Kasumi-1 (cell line): ENCODE measurements at places on chromosomes 2 and 18.

DNA sequence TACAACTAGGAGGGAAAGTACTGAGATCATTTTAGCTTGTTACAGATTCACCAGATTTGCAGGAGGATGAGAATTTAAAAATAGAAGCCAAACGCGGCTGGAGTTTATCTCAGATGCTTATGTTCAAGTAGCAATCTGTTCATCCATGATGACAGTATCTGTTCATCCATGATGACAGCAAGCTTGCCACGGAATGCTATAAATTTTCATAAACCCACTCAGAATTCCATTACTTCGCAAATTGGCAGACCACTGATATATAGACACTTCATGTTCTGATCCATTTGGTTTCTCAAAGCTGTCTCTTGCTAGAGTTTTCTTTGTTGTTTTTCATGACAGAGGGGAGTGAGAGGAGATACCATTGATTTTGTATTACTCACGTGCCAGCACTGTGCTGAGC is 84.2 kb downstream of the GAREM1 start:
- DNase-seq, result no peak

- no peak for DNase-seq
Observed at GRCh38 chr2:226478109-226478809, 321.4 kb downstream of the IRS1 start.

DNA sequence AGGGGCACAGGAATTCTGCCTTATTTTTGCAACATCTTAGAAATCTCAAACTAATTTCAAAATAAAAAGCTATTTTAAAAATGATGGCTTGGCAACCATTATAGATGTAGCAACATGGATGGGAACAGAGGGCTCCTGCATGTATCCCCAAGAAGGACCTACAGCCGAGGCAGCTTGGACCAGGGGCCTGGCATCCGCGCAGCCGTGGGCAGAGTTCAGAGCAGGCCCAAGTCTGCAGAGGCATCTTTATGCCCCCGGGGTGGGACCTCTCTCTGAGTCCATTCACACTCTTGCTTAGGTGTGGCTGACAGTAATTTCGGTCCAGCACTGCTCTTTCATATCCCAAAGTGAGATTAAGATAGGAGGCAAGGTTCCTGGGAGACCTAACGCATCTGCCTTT is 425.8 kb upstream of the MYT1L start:
- DNase-seq, result no peak

GRCh38 chr2:55901941-55902340 is 21.6 kb downstream of the EFEMP1 start:
- no peak for DNase-seq

- no peak for DNase-seq
Observed at GRCh38 chr2:176117162-176117822, 714 bp downstream of the HOXD10 start.

DNA sequence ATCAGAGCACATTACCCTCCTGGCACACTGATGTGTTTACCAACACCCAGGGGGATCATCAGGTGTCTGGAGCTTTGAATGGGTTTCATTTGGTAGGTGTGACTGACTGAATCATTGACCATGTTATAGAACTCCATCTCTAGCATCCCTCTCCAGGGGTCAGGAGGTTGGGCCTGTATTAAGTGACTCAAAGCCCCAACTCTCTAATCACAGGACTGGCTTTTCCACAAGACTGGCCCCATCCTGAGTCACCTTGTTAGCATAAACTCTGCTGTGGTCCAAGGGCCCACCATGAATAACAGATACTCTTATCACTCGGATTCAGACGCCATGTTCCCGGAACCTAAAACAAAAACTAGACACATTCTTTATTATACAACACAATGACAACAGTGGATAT is 125.9 kb upstream of the NDUFV2 start:
- no peak for DNase-seq

GRCh38 chr2:238591732-238592131 is 165.0 kb downstream of the ASB1 start:
- no peak for DNase-seq

- DNase-seq, result no peak
Observed at GRCh38 chr18:27164905-27165304, 20.2 kb downstream of the CHST9 start.

DNA sequence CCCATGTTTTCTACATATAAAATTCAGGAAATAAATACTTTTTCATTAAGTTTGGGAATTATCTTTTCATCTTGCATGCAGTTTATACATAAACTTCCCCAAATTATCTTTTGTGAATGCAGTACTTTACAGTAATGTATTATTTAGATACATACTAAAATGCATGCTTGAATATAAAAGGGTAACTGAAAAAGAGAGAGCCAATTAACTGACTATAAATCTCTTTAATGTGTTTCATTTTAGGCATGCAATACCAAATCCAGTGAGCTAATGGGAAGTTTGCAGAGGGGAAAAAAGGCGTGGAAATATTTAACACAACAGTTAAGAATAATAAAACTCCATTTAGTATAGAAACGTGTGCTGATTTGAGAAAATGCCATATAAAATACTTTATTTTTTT is 39.2 kb downstream of the COL4A4 start:
- DNase-seq, result no peak

GRCh38 chr18:70382017-70382416 is 93.2 kb downstream of the SOCS6 start:
- DNase-seq, result no peak

- DNase-seq, result peak; percentile 94
Observed at GRCh38 chr2:178275600-178275999, 81.3 kb downstream of the OSBPL6 start.

DNA sequence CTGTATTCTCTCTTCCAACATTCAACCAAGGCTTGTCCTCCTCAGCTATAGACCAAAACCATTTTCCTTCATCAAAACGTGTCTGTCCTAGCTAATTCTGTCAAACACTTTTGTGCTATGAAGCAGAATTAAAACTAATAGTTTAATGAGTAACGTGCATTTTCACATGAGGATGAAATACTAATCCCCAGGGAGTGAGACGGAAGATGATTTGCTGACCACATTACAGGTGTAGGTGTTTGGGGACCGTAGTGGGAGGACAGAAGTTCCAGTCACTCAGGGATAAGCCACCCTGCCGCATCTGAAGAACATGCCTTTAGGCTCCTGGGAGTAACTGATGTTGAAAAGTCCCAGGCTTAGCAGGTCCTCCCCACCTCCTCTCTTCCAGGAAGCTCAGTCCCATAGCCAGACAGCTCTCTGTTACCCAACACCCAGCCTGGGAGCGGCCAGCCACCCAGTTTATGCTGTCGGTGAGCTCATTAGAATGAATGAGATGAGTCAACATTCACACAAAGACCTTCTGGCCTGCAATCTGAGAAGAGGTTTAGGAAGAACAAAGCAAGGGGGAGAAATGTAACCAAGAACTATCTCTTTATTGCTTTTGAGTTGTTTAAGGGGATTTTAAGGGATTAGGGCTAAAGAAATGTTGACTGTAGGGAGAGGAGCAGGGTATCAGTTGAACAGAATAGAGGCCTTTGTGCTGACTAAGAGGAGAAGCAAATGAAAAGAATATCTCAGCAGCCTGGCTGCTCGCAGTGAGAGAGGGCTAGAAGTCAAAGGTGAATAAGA is 122.5 kb downstream of the FOXI3 start:
- DNase-seq, result no peak

DNA sequence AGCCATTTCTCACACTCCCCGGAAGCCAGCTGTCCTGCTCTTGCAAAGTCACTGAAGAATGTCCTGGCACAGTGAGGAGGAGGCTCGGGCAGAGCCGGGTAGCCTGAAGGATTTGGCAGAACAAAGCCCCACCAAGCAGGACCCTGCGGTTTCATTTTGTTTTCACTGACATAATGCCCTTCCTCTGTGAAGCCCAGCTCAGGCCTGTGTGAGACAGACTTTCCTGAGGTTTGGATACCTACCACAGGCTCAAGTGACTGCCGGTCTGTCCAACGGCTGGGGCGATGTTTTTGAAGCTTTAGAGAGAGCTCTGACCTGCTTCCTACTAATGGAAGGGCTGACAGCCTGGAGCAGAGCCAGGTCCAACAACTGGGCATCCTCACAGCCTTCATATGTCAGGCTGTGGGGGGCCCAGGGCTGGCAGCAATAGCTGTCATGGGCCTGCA is 99.8 kb upstream of the FZD7 start:
- no peak for DNase-seq

DNA sequence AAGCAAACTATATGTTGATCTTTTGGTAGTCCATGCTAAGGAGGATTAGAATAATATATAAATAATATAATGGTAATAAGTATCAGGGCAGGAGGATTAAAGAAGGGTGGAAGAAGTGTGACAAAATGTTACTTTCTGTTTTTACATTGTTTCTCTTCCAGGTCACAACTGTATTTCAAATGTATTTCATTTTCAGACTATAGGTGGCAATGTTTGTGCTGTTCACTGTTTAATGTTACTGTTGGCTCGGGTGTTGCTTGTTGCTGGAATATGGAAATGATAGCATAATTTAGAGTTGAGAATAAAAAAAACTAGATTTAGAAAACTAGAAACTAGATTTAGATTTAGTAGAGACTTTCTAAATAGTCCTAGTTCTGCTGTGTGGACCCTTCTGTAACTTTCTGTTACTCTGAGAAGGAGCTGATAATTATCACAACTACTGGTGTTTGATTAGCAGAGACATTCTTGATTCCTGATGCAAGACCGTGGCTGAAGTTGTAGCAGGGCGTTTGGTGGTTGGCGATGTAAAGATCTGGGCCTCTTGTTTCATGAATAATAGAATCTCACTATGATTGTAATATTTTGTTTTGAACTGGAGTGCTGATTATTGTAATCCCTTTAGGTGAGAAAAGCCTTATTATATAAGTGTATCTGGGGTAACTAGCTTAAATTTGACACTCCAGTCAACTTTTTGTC is 7.9 kb downstream of the NEDD4L start:
- peak; percentile 69 for DNase-seq

DNA sequence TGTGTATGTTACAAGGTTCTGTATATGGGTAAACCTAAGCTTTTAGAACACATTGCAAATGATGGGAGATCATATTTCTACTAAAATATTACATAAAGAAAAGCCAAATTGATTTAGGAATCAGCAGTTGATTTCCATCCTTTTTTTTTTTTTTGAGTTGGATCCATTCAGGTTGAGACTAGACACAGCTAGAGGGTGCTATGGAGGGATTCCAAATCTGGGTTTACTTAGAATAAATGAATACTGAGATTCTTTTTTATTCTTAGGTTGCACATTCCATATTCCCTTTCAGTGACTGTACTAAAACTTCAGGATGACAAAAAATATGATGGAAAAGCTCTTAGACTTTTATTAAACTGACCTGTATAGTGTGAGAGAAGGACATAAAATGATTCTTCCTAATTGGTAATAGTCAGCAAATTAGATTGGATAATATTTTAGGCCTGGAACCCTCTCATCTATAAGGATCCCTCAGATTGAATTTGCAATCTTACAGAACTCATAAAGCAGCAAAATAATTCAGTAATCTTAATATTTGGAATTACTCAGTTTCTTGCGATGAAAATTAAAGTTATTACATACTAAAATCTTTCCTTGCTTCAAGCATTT is 183.3 kb upstream of the SESTD1 start:
- DNase-seq, result peak; percentile 13

DNA sequence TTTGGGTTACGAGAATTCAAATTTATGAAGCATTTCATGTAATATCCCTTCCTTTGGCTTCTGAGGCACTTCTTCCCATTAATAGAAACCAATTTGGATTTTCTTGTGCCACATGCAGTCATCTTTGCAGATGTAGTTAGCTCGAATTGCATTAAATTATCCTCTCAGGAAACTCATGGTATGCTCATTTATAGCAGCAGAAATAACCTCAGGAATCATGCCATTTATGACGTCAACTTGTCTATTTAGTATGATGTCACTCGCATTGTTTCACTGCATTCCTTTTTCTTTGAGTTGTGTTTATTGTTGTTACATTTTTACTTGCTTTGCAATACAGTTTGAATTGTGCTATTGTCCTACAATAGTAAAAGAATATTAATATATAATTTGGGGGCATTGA is 163.8 kb downstream of the RBM43 start:
- DNase-seq, result no peak

DNA sequence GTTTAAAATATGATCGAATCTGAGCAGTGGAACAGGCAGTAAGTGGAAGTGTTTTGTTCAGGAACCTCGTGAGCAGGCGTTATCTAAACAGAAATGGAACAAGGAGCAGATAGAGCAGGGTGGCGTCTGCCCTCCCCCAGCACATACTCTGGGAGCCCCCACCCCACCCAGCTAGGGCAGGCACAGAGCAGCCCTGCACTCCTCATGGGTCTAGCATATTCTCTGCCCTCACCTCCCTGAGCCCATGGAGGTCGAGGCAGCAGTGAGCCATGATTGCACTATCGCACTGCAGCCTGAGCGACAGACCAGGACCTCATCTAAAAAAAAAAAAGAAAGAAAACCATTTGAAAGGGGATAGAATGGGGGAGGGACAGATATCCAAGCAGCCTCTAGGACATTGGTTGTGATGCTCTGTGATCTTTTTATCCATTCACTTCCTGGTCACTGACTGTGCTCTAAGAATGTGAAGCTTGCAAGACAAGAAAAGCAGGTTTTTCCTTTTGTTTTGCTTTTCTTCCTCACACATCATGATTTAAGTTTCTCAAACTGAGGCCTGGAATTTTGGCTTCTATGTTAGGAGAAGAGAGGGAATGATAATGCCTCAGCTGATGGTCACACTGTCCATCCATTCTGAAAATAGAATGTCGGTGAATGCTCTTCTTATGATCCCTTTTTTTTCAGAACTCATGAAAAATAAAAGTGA is 3.1 kb downstream of the MLPH start:
- DNase-seq, result no peak

DNA sequence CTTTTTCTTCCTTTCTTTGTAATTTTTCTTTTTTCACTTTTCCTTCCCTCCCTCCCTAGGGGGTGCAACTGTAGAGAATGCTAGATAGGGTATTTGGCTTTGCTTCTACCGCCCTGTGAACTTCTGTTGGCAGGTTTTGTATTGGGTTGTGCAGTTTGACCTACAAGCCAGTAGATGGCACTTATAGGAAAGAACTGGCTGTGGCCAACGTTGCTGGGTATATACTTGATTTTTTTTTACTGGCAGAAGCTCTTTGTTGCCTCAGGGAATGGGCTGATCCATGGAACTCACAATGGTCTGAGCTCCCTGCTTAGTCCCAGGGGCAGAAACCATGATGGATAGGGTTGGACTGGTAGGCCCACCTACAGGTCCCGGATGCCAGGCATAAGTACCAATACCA is 1019.5 kb upstream of the LRRTM1 start:
- peak; percentile 40 for DNase-seq

DNA sequence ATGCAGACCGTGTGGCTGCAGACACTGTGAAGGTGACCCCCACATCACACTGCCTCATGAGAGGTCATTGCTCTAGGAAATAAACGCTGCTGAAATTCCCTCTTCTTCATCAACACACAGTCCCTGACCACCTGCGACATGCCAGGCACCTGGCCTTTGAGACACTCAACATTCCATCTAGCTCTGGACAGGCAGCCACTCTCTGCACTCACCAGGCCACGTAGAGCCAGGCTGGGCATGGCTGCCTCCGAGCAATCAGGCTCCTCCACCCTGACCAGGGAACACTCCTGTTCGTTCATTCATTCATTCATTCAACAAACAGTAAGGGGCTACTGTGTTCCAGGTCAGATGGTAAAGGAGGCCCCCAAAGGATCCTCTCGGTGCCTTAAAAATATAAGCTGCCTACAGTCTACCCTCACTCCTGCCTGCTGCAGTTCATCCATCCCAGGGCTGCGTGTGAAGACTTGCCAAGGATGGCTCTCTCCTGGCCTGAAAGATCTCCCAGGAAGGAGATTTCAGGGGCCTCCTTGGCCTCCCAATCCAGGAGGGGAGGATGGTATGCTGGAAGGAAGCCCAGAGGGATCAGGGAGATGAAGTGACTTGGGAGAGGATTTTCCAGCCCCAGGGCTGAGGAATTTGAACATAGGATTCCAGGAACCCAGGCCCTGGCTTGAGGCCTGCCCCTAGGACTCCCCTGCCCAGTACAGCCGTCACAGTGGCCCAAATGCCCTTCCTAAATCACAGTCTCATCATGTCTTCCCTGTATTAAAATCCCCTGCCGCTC is 66.7 kb downstream of the TNS1 start:
- no peak for DNase-seq
